ENCODE measurements at places on chromosomes 6 and 20. TPM values are rescaled to one million over a fixed set of nuclear protein-coding genes. Genes with fewer than 3 reads are reported as not detected.
A peak's percentile ranks its signal among the peaks of the same experiment; 100 is the strongest.

GRCh38 chr6:148358196-148358785 is 15.7 kb downstream of the SASH1 start:
- DNase-seq: no peak
- H3K27me3 ChIP-seq: no peaks in the 10 kb centered on the region
- H3K36me3 ChIP-seq: no peaks in the 10 kb centered on the region
- H3K4me3 ChIP-seq: no peak overlapping the region
- no peaks in the 10 kb centered on the region for H3K4me1 ChIP-seq

GRCh38 chr6:36698871-36699271 is 1.2 kb downstream of the RAB44 start:
- no peaks in the 10 kb centered on the region for H3K36me3 ChIP-seq
- H3K4me1 ChIP-seq: no peaks in the 10 kb centered on the region
- no peak overlapping the region for H3K27ac ChIP-seq
- no peak overlapping the region for H3K4me3 ChIP-seq
- no peaks in the 10 kb centered on the region for H3K27me3 ChIP-seq
- DNase-seq: no peak

DNA sequence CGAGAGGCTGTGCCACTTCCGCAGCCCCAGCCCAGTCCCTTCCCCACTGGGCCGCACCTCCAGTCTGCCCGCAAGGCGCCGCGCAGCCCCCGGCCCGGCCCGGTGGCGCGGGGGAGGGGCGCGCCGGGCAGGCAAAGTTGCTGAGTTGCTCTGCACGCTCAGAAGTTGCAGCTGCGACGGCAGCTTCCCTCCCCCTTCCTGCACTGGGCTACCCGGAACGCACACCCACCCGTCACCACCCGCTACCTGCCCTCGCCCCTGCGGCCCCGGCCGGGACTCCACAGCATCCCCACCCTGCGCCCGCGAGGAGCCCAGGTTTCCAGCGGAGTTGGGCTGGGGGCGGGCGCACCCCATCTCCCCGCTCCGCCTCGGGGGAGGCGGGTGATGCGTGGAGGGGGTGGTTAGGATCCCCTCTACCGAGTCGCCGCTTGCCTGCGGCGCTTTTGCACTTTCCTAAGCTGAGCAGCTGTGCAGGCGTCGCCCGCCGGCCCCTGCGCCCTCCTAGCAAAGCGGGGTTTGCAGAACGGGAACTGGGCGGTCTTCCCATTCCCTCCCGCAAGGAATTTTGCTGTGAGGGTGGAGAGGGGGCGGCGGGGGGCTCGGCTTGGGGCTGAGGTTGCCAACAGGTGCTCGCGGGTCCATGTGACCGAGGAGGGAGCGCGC is 55.9 kb upstream of the RREB1 start:
- peaks cover 14% of the 10 kb centered on the region for H3K27me3 ChIP-seq
- no peaks in the 10 kb centered on the region for H3K36me3 ChIP-seq
- H3K4me1 ChIP-seq: peaks cover 9% of the 10 kb centered on the region
- DNase-seq: peak; percentile 23
- H3K4me3 ChIP-seq: no peak overlapping the region
- no peak overlapping the region for H3K27ac ChIP-seq

- no peaks in the 10 kb centered on the region for H3K36me3 ChIP-seq
- no peak overlapping the region for H3K4me3 ChIP-seq
- no peaks in the 10 kb centered on the region for H3K27me3 ChIP-seq
- no peaks in the 10 kb centered on the region for H3K4me1 ChIP-seq
These were observed 53.1 kb downstream of the PHACTR1 start for GRCh38 chr6:12769556-12770256.

The GHRH gene
- total RNA-seq: not detected

All from CD4-positive, CD25-positive, alpha-beta regulatory T cell (primary cell).